ENCODE measurements at places on chromosomes 11 and 22.

DNA sequence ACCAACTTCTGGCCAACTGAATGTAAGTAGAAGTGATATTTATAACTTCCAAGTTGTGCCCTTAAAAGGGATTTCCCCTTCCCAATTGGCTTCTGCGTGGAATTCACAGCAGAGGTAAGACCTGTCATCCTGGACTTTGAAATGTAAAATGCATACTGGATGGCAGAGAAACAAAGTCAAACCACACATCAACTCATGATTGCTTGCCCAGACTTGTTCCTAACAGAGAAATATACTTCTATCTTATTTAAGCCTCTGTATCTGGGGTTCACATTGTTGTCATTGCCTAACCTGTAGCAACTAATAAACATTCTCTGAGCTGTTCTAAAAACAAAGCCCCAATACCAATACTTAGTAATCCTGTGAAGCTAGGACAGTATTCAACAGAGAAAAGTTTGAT is 6.2 kb downstream of the ME3 start:
- no peak for DNase-seq

DNA sequence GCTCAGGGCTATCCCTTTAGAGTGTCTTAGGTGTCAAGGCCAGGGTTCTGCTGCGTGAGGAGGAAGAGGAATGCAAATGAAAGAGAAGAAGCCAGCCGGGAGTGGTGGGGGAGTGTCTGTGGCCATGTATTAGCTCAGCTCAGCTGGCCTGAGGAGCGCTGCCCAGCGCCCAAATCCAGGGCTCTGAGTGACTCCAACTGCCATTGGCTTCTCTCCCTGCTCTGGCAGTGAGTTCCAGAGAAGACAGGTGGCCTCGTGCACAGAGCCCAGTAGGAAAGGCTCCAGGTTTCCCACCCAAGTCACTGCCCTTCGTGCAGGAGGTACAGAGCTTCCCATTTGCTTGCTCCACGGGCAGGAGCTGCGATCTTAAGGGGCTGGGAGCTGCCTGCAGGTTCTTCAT is 302.0 kb downstream of the KIRREL3 start:
- no peak for DNase-seq

- DNase-seq: peak; percentile 66
Measured at GRCh38 chr11:59158206-59159068, 13.5 kb upstream of the DTX4 start.

GRCh38 chr11:104385884-104386283 is 221.9 kb upstream of the PDGFD start:
- DNase-seq: no peak

DNA sequence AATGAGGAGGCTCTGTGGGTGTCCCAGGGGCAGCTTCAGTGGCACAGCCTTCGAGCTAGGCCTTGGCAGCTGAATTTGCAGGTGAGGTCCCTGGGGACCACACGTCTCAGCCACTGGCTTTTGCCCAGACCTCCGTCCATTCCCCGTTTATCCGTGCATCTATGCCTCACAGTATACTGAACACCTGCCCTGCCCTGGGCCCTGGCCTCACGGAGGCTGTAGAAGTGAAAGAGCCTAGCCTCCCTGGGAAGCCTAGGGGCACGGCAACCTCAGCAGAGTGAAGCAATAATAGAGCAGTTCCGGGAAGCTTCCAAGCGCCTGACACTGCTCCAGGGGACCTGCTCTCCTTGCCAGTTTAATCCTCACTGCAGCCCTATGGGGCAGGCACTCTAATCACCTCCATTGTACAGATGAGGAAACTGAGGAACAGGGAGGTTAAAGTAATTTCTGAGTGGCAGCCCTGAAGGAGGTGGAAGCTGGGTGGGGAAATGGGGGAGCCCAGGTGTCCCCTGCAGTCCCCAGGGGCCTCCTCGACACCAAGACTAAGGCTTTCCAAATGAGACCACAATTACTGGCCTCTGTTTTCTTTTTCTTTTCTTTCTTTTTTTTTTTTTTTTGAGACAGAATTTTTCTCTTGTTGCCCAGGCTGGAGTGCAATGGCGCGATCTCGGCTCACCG is 2.7 kb upstream of the NFAM1 start:
- no peak for DNase-seq

Data from brain microvascular endothelial cell (primary cell).